ENCODE measurements at places on chromosomes 3 and 15. TPM values are rescaled to one million over a fixed set of nuclear protein-coding genes. Genes with fewer than 3 reads are reported as not detected.

Gene ITIH4
- total RNA-seq = 2.5 TPM

Gene ITGA11
- 4.3 TPM for total RNA-seq

Gene SMAD6
- 4.8 TPM for total RNA-seq

Gene DUOXA1
- 0.55 TPM for total RNA-seq

Gene ALG1L2
- not detected for total RNA-seq

Gene DNAJA4
- 11.4 TPM for total RNA-seq

Gene IFRD2
- 51.8 TPM for total RNA-seq

Gene PLSCR5
- not detected for total RNA-seq

Gene PTPN23
- total RNA-seq = 11.0 TPM

Gene CEP19
- total RNA-seq = 2.6 TPM

Gene HDC
- total RNA-seq = 1.1 TPM

Gene CD80
- total RNA-seq = 2.2 TPM
